ENCODE measurements at places on chromosomes 13 and 19.

- DNase-seq, result no peak
These were observed 10.0 kb downstream of the LRFN3 start for GRCh38 chr19:35946203-35946602.

DNA sequence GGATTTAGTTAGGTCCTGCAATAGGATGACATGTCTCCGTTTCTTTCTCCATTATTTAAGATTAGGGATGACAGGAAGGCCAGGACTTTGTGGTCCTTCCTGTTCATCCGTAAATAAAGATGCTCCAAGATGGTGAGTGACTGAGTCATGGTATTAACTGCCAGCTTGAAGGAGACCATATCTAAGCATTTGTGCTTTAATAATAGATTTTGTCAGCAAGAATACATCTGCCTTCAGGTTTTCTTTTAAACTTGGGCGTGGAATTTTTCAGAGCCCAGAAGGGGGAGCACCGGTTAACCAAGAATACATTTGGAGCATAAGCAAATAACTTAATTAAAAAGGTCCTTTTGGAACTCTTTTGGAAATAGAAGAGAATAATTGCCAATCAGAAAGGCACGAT is 68.2 kb downstream of the ARHGAP35 start:
- no peak for DNase-seq

GRCh38 chr13:92959790-92960189 is 266.8 kb upstream of the GPC6 start:
- DNase-seq, result no peak

DNA sequence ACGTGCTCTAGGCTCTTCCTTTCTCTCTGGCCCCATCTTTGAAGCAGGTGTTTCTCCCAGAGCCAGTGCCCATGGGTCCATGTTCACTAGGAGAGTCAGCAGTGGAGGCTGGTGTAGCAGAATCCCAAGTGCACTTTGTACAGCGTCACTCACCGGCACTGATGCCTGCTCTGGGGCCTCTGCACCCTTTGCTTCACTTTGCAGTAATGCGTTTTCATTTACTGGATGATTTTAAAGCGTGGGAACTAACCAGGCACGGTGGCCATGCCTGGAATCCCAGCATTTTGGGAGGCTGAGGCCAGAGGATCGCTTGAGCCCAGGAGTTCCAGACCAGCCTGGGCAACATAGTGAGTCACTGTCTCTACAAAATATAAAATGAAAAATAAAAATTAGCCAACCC is 30.7 kb downstream of the SLC25A42 start:
- DNase-seq, result no peak

GRCh38 chr19:39740395-39740794 is 2.6 kb upstream of the CLC start:
- DNase-seq, result no peak

DNA sequence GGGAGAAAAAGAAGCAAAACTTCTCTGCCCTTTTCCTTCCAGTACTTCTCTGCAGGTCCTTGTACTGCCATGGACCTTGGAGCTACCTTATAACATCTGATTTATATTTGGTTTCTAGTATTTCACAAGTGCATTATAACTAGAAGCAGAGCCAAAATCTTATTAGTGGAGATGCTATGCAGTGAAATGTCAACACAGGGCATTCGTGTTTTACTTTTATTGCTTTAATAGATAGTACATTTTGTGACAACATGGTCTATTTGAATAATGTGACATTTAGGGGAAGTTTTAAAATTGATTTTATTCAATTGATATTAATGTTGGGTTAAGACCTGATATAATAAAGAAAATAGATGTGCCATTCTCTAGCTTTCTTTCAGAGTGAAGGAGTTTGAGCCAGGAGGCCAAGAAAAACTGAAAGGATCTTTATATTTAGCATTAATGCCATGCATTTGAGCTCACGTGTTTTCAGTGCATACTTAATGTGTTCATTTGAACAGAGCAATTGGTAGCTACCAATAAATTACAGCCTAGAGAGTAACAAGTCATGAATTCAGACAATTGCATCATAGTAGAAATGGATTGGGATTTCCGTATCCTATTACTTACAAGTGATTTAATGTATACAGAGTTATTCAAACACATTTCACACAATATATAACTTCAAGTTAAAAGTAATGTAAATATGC is 863.8 kb downstream of the GPC5 start:
- no peak for DNase-seq

GRCh38 chr19:56294549-56294948 is 20.1 kb downstream of the ZSCAN5A start:
- no peak for DNase-seq

DNA sequence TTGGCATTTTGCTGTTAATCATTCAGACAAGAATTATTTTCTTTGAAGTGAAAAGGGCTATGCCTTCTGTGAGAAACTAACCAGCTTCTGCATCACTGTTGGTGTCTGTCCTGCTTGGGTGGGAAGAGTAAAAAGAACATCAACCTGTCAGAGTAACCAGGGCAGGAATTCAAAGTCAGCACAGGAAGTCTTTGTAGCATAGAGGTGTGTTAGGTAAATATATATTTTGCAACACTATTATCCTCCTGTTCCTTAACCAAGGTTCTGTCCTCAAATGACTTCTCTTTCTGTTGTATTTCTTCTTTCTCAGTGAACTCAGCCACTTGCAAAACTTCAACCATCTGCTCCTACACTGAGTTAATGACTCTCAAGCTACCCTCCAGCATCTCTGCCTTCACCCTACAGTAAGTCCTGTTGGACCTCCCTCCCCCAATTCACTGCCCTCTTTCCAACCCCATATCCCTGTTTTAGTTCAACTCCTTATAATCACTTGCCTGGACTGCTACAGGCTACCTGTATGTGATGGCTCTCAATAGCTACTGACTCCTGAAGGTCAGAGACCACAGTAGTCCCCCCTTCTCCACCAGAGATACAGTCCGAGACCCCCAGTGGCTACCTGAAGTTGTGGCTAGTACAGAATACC is 49.9 kb downstream of the SMAD9 start:
- no peak for DNase-seq

Data from sigmoid colon (tissue), 7 donors.